ENCODE measurements at places on chromosomes 7 and 10.
A peak's percentile ranks its signal among the peaks of the same experiment; 100 is the strongest.

GRCh38 chr10:99430116-99430450, 341 bp downstream of the GOT1 start:
- DNase-seq: no peak

DNA sequence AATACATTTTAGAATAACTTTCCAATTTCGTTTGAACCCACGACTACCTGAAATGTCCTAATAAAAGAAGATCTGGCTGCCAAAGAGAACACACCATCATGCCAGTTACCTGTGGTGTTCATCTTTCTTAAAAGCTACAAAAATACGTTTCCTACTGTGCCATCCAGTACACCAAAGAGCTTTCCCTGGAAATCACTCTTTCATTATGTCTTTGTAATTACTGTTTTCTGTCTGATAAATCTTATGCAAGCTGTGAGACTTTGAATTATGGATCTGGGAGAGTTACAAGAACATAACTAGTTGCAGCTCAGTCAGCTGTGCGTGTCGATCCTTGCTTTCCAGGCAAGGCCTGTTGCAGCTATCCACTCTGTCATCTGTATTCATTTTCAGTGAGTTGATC, 12.5 kb upstream of the POM121L12 start:
- no peak for DNase-seq

DNA sequence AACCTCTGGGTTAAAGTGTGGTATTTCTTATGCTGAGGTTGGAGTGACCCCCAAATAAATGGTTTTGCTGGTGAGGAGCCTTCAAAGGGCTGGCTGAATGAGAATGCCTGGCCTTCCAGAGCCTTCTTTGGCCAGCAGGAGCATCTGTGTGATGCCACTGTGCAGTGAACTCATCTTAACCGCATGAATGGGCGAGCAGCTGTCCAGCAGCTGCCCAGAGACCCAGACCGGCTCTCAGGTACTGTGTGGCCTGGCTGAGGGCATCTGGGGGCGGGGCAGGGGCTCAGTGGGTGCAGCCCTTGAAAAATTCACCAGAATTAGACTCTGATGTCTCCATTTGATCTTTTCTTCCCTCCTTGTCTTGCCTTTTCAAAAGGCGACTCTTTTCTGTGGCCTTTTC, 59.0 kb downstream of the SYPL1 start:
- DNase-seq: no peak

- DNase-seq: no peak
These were observed 63.9 kb upstream of the ECHDC3 start for GRCh38 chr10:11678074-11678793.

DNA sequence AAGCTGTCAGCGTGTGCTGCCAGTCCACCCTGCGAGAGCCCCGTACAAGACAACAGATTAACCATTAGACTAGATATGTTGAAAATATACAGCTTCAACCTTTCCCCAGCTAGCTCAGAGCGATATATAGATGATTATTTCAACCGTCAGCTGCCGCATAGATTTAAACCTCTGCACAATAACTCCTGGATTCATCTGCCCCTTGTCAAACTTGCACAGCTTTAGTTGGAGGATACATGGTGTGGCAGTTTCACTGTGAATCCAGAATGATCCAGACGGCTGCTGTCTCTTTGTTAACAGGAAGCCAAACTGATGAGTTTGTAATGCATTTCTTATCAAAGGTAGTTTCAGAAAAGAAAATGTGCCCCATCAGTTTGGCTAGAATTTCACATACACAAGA, 659.7 kb downstream of the KCNMA1 start:
- no peak for DNase-seq

- DNase-seq: no peak
These were observed 182.6 kb downstream of the ADAM12 start for GRCh38 chr10:126205486-126206205.

DNA sequence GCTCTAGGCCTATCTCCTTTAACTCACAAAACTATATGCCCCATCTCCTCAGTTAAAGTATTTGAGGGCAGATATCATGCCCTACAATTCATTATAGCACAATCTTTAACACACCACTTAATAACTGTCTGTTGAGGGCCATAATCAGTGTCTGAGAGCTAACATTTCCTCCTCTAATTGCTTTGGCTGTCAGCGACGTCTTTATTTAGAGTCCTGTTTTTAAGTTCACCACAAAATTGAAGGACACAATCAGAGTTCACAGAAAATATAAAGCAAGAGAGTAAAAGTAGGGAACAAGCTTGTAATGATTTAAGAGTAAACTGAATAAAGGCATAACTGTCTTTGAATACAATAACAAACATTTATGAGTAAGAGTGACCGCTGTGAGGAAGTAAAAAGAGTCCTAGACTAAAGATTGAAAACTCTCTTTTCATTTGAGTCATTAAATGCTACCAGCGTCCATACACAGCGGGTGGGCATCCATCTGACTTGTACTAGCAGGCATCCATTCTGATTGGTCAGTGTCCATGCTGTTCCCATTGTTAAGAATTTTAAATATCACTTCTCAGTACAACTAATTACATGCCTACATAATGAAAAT, 38.4 kb upstream of the ABCB4 start:
- no peak for DNase-seq

DNA sequence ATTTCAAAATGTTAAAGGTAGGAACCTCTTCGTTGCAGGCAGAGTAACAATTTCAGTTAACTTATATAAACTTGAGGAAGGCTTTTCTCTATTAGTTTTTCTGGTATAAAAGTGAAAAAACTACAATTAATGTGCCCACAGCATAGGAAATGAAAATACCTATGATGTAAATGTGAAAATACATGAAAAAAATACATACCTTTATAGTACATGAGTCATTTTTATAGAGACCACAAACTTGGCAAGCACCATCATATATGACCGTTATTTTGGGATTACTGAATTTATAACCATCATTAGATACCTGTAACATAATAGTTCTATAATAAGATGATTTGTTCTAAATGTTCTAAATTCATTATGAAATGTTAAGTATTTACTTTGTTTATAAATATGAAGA, 42.7 kb downstream of the VWDE start:
- no peak for DNase-seq

GRCh38 chr7:1459920-1460820, 900 bp upstream of the MICALL2 start:
- no peak for DNase-seq

DNA sequence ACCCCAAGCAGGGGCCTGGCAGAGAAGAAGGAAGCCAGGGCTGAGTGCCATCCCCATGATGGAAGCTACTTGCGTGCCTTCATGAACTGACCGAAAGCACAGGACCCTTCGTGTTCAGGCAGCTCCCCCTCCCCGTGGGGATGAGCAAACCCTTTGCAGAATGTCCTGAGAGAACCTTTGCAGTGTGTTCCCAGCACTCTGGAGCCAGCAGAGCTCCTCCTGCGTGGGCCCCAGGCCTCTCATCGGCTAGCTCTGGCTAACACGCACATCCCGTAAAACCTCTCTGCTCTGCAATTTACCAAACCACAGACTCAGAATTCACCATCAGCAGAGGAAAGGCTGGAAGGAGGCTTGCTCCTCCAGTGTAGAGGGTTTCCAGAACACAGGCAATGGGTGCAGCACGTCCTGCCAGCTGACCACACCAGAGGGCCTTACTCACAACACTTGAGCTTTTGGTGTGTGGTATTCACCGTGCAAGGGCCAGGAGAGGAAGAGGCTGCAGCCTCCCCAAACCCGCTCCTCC, 3.1 kb downstream of the SH3PXD2A start:
- no peak for DNase-seq

DNA sequence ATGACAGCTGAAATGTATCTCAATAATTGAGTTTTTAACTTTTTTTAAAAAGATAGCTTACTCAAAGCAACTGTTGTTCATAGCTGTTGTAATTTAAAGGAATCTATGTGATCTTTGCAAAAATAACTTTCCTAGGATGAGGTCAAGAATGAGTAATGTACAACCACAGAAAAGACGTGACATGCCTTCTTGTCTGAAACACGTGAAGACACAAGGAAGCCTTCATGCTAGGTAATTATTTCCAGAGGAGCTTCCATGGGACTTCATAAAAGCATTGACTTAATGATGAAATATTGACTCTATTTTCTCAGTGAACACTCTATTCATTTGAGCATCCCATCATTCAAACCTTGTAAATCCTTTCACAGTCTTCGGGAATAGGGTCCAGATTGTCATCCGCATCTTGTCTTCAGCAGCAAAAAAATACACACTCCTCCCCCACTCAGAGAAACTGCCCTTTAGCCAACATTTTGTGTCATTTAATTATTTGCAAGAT, 528.0 kb downstream of the NRG3 start:
- DNase-seq: no peak

DNA sequence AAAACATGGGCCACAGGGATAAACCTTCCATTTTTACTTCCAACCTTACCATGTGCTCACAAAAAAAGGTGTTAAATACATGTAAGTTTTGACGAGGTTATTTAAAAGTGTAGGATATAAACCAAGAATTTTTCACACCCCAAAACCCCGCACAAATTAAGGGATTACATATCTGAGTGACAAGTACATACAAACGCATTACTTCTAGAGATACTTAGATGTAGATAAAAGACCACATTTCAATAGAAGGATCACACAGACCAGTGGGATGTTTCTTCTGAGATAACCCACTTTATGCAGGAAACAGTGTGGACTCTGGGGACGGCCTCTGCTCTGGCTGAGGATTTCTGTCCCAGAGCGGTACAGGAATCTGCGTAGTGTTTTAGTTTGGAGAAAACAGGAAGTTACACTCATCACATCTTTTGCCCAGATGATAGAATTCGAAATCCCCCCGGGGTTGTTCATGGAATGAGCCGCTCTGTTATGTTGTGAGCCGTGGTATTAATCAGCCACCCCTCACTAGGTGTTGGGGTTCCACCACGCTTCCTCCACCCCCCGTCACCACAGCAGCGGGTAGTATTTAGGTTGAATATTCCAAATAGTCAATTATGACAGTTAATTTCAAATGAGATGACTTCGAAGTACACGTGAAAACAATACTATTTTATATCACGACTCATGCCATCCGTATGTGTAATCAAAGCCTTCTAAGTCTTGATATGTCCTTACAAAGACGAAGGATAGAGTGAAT, 1.3 kb upstream of the CUL1 start:
- DNase-seq: peak; percentile 23

DNA sequence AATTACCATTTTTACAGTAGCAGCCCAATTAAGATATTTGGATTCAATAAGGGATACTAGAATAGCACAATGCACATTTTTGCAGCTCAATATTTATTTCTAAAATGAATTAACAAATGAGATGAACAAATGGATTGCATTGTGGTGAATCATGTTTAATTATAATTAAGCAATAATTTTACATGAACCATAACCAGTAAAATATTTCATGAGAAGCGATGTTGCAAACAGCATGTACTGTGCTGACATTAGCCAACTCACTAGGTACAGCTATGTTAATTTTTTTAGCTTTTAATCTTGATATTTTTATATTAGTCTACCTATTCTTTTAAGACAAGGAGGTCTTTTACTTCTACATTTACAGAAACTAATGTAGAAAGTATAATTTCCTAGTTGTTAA, 399.1 kb upstream of the AKR1E2 start:
- DNase-seq: no peak

- DNase-seq: no peak
These were observed 6.2 kb downstream of the CALML3 start for GRCh38 chr10:5530846-5531557.

DNA sequence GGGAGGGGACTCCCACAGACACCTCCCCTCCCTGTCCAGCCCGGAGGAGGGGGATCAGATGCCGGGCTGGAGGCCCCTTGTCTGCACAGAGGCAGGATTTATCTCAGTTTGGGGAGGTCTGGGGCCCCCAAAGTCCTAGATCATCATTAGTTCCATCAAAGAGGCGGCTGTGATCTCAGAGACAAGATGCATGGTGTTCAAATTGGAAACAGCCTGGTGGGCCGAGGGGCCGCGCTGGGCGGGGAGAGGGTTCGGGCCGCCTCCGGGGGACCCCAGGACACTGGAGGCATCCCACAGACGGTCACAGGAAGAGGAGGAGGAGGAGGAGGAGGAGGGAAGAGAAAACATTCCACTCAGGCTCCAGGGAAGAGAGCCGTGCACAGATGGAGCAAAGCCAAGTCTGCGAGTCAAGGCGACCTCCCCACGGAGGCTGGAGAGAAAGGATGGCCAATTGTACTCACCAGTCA, 69.5 kb upstream of the CUX1 start:
- no peak for DNase-seq

GRCh38 chr7:96285579-96285978, 36.3 kb downstream of the SLC25A13 start:
- DNase-seq: no peak

- DNase-seq: no peak
These were observed 249.1 kb upstream of the LYZL1 start for GRCh38 chr10:29039677-29040189.

All from activated CD4-positive, alpha-beta T cell treated with anti-CD3 and anti-CD28 coated beads, Interleukin-2, amount 50 U/mL, for 4 hours (primary cell).